H54 (cell line): ENCODE measurements at places on chromosomes 3 and 15.

DNA sequence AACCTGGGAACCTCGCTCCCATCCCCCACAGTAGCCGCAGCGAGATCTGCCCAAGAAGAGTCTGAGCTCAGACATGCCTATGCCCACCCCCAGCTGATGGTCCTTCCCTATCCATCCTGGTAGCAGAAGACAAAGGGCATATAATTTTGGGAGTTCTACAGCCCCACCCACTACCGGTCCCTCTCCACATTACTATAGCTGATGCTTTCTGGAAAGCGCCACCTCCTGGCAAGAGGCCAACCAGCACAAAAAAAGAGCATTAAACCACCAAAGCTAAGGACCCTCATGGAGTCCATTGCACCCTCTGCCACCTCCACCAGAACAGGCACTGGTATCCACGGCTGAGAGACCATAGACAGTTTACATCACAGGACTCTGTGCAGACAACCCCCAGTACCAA is 168.4 kb downstream of the MEGF11 start:
- DNase-seq, result no peak

- DNase-seq, result no peak
These were observed 58.2 kb downstream of the HEG1 start for GRCh38 chr3:124997303-124998246.

GRCh38 chr15:57943171-57943570 is 122.3 kb downstream of the ALDH1A2 start:
- no peak for DNase-seq

GRCh38 chr3:32460031-32460749 is 42.5 kb downstream of the CMTM6 start:
- DNase-seq, result no peak

DNA sequence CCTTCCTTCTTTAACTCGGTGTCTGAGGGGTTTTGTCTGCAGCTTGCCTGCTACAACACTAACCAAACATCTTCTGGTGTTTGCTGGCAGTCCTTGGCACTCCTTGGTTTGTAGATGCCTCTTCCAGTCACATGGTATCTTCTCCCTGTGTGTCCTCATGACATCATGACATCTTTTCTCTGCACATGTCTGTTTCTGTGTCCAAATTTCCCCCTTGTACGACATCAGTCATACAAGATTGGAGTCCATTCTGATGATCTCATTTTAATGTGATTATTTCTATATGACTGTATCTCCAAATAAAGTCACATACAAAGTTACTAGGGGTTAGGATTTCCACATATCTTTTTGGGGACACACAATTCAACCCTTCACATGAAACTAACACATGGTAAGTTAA is 152.3 kb upstream of the LRRN1 start:
- DNase-seq, result no peak

- no peak for DNase-seq
These were observed 198.0 kb upstream of the PFN2 start for GRCh38 chr3:150168698-150169097.

DNA sequence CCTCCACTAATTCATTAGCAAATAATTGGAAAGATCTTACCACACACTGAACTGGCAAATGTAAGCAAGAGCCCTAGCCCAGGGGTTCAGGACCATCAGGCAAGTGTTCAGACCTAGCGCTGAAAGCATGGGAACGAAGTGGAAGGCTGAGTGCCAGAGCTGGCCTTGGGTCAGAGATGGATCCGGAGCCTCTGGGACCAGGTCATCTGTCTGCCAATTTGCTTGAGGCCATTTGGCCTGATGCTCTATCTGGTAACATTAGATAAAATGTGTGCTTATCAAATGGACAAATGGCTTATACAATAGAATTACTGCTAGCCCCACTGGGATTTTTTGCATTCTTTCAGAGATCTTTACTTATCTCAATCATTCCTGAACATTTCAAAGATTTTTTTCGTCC is 1.4 kb upstream of the TMC3 start:
- DNase-seq, result no peak

DNA sequence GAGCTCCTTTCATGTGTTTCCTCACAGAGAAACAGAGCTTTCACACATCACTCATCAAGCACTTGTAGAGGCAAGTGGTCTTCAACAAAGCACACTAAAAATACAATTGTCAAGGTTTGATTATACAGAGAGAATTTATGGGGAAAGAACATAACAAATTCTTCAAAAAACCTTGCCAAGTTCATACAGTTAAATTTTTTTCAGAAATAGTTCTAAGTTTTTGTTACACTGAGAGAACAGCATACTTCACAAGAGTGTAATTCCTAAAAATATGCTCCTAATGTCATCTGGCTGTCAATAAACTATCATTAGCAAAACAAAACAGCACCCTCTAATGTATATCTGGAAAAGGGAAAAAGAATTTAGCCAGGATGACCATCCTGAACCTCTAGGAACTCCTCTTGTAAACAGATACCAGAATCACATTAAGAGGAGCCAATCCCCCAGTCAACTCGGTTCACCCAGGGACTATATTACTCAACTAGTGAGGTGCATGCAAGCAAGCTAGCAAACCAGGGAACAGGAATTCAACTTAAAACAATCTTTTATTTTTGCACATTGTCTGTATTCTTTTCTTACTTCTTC is 63.3 kb downstream of the RAD18 start:
- DNase-seq, result no peak

DNA sequence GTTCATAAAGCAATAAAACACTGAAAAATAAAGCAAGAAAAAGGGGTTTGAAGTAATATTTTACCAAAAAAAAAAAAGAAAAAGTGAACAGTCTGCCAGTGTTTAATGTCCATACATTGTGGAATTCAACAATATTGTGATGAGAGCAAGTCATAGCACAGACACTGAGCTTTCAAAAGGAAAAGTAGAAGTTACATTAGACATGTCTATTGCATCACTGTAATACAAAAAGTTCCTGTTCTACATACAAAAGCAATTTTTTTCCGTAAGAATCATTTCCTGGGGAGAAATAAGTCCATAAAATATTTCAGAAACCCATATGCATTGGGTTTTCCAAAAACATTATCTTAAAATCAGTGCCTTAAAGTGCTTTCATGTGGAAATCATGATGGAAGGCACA is 11.8 kb upstream of the HDC start:
- no peak for DNase-seq

DNA sequence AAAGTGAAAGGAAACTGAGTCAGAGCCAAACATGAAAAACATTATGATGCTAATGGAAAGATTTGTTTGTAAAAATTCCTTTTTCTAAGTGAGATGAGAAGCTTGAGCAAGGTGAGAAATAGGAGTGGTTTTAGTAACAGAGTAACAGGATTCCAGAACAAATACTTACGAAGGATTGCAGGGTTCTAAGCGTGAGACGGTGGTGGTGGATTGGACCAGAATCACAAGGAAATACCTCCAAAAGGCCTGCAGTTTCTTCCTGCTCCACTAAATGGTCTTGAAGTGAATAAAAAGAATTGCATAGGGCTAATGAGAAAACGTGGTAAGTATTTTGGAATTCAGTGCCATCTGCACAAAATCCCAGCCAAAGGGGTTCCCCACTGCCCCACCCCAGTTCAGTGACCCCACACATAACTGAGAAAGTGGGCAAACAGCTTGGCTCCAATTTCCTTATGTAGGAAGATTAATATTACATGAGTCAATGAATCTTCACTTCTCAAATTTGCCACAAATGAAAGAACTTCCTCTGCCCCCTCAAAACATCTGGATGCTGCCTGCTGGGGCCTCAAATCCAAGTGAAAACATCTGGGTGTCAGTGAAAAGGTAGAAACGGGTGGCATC is 283.8 kb upstream of the NR2F2 start:
- DNase-seq, result no peak

GRCh38 chr15:57751177-57751800 is 44.8 kb downstream of the POLR2M start:
- no peak for DNase-seq

- DNase-seq, result no peak
These were observed 228.6 kb upstream of the CMC1 start for GRCh38 chr3:28012830-28013229.

GRCh38 chr3:172313671-172314070 is 134.6 kb downstream of the GHSR start:
- DNase-seq, result no peak

DNA sequence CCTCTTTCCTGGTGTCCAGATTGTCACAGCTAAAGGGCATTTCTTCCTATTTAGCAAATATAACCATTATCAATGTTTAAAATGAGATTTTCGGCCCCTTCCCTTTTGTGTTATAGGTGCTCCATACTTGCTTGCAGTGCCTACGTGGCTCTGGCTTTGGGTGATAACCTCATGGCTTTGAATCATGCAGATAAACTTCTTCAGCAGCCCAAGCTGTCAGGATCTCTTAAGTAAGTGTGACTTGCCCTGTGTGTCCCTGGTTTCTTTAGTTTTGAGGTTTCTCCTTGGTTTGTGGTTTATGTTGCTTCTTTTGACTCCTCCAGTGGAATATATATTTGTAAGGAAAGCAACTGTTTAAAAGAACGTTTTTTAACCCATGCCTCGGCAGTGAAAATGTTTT is 58.5 kb upstream of the TRIM71 start:
- no peak for DNase-seq

- DNase-seq, result no peak
These were observed 27.0 kb downstream of the VIPR1 start for GRCh38 chr3:42529468-42529867.

GRCh38 chr3:194273743-194274310 is 77.3 kb downstream of the CPN2 start:
- no peak for DNase-seq

- DNase-seq, result no peak
These were observed 68.7 kb downstream of the AAGAB start for GRCh38 chr15:67185621-67186225.

GRCh38 chr3:167304077-167304476 is 76.0 kb downstream of the ZBBX start:
- no peak for DNase-seq

GRCh38 chr3:15310491-15311370 is 21.7 kb downstream of the SH3BP5 start:
- DNase-seq, result peak; percentile 38

- no peak for DNase-seq
These were observed 518.1 kb downstream of the ROBO1 start for GRCh38 chr3:79249701-79250100.

DNA sequence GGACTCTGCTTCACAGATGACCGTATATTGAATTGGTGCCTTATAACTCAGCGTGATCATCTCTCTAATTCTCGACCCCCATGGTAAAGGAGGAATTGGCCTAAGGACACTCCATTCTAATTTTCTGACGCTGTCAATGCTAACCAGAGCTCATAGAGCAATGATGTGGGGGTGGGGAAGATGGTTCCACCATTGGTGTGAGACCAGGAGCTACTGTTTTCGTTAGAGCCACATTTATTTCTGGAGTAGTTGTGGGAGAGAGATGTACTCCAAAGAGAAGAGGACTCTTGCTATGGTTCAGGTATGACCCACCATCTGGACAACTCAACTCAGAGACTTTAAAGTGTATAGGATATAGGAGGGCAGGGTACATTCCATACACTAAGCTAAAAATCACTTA is 16.3 kb downstream of the ZBTB38 start:
- no peak for DNase-seq

- no peak for DNase-seq
These were observed 12.8 kb upstream of the SPTBN5 start for GRCh38 chr15:41906608-41907007.

- DNase-seq, result no peak
These were observed 55.7 kb downstream of the LDHAL6B start for GRCh38 chr15:59262316-59262715.

DNA sequence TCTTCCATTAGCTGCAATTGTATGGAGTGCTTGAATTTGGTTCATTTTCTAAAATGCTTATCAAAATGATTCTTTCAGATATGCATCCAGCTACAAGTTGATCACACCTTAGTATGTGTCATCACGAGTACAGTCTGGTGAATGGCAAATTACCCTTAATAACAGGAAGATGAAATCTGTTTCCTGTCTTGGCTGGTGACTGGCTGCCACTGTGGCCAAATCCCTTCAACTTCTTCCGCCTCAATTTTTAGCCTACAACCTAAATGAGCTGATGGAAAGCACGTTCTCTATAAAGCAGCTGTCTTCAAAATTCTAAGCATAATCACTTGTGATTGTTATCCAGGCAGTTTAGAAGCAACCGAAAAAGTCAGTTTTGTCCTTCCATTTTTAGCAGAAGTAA is 387.1 kb upstream of the NECTIN3 start:
- no peak for DNase-seq

DNA sequence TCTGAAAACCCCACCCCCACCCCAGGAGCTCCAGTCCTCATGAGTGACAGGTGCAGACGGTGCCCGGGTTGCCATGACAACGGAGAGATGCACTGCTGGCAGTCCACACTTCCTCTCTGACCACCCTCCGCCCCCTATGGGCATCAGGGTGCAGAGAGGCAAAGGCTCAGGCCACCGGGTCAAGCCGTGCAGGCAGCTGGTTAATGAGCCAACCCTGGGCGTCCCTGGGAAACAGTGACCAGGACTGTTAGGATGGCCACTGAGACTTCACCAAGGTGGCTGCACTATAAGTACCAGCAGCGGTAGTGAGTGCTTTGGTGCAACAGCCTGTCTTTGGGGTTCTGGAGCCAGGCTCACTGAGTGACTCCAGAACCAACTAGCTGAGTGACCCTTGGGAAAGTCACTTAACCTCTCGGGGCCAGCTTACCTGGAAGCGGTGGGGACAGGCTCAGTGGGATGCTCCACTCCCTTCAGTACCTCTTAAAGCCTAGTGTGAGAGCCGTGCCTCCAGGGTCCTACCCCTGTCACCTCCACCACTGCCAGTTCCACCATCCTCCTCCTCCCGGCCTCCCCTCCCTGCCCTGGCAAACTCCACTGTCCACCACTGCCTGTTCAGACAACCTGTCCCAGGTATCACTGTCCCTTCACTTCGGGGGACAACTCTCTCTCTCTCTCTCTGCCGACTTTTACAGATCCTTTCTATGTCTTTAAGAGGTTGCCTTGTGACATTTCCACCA is 121.0 kb upstream of the PRR20G start:
- no peak for DNase-seq

- DNase-seq, result no peak
These were observed 61.7 kb downstream of the BOC start for GRCh38 chr3:113273011-113273410.

DNA sequence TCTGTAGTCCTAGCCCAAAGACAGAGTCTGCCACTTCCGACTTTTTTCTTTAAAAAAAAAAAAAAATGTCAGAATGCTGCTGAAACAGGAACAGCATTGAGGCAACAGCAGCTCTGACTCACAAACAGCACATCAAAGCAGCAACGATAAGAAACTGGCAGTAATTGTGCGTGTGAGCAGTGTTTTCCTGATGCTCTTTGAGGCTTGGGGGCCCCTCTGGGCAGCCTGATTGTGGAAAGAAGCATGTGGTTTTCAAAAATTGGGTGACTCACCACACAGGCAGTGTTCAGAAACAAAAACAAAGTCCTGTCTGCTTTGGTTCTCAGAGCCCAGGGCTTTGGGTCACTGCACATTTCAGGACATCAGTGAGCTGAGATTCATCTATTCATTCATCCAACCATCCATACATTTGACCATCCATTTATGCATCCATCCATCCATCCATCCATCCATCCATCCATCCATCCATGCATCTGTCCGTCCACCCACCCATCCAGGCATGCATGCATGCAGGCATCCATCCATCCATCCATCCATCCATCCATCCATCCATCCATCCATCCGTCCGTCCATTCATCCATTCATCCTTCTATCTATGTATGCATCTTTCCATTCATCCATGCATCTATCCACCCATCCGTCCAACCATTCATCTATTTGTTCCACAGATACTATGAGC is 308.4 kb downstream of the RPLP1 start:
- peak; percentile 39 for DNase-seq
